Activated naive CD4-positive, alpha-beta T cell treated with anti-CD3 and anti-CD28 coated beads, Interleukin-2, amount 10 ng/mL, durations not matched to agents 5 hours and 36 hours (primary cell): ENCODE measurements at places on chromosomes 7 and 10. TPM values are rescaled to one million over a fixed set of nuclear protein-coding genes. Genes with fewer than 3 reads are reported as not detected.

The CDK14 gene
- not detected for total RNA-seq

The NPFFR1 gene
- not detected for total RNA-seq

The SUV39H2 gene
- total RNA-seq, result 18.0 TPM

The SYPL1 gene
- 40.8 TPM for total RNA-seq

The LIMK1 gene
- 14.8 TPM for total RNA-seq

The PRLHR gene
- total RNA-seq, result not detected

The CYP26C1 gene
- total RNA-seq, result 0.05 TPM

The AMPH gene
- total RNA-seq, result not detected

The TMEM225B gene
- 1.3 TPM for total RNA-seq

The FAM241B gene
- total RNA-seq, result 6.1 TPM
